ENCODE measurements at places on chromosomes 2 and 18.

GRCh38 chr2:183125659-183126341 lies 1.6 kb downstream of the NUP35 start:
- no peak for DNase-seq

DNA sequence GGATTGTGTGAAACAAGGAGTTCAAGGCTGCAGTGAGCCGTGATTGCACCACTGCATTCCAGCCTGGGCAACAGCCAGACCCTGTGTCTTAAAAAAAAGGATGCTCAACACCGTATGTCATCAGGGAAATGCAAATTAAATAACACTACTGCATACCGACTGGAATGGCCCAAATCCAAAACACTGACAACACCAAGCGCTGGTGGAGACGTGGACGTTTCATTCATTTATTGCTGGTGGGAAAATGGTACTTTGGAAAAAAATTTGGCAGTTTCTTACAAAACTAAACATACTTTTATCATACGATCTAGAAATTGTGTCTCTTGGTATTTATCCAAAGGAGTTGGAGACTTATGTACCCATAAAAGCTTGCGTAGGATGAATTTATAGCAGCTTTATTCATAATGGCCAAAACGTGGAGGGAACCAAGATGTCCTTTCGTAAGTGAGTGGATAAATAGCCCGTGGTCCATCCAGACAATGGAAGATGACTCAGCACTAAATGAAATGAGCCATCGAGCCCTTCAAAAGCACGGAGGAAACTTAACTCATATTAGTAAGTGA lies 24.2 kb downstream of the NEU4 start:
- DNase-seq, result no peak

GRCh38 chr2:133053541-133053940 lies 383.5 kb upstream of the LYPD1 start:
- DNase-seq, result no peak

DNA sequence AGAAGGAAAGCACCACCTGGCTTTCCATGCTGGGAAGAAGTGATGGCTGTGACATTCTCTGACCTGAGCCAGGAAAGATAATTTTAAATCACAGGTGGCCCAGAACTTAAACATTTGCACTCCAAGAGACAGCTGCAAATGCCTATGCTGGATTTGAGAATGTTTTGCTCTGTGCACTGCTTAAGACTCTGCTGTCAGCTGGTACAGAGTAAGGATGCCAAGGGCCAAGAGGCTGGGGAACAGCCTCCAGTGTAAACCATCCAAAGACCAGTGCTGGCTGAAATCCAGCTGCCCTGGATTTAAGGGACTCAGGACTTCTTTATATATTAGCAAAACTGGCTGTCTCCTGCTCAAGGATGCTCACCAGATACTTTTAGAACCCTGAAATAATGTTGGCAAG lies 3.9 kb downstream of the HOXD8 start:
- DNase-seq, result no peak

DNA sequence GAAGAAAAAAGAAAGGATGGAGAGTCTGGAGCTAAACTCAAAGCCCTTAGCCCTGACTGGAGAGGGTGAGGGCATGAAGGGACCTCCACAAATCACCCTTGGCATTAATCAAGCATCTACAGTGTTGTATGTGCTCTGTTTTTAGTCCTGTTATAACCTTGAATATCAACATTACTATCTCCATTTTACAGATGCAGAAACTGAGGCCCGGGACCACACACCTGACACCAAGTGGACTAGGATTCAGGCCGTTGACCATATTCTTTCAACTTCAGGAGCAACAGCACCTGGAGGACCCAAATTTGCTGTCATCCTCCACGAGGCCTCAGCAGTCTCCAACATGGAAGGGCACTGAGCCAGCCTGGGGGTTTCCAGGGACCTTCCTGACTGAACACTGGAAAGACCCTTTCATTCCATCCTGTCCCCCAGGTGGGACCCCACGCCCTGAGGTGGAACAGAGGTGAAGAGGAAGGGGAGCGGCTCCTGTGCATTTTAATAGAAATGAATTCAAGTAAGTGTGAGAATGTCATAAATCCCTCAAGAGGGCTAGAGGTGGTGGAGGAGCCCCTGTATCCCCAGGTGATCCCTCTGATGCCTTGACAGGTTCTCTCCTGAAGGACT lies 41.0 kb downstream of the SERTAD2 start:
- no peak for DNase-seq

GRCh38 chr2:69013142-69013839 lies at the start of gene ANTXR1:
Gene ANTXR1 (plus strand): TSS chr2:69013179. CDS start chr2:69013500, 321 bp downstream.
- no peak for DNase-seq

DNA sequence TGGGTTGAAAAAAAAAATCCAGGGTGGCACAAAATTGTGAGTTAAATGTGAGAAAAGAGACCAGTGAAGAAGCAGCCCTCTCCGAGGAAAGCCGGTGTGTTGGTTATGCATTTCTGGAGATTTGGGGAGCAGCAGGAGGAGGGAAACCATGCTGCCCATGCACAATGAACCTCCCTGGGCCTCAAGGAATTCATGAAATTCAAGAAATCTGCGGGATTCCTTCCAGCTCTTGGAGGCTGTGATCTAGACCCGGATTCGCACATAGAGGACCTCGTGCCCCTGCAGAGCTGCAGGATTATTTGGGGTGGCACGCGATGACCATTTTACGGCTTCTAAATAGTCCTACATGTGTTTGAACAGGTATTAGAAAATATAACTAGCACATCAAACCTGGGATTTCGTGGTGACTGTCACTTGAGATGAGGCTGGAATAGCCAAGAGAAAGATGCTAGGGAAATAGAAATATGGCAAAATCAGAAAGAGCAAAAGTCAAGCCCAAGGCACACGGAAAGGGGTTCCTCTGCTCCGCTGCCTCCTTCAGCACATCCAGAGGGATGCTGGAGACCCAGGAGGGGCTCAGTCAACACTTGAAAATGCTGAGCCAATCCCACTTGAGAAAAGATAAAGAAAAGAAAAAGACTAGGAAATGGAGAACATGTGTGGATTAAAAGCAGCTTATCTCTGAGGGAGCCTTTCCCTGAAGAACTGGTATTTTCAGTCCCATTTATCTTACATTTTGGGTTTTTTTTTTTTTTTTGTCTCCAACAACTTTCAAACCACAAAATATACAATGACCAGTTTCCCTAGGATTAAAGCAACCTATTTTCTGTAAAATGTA lies 22.0 kb downstream of the KCTD1 start:
- no peak for DNase-seq

DNA sequence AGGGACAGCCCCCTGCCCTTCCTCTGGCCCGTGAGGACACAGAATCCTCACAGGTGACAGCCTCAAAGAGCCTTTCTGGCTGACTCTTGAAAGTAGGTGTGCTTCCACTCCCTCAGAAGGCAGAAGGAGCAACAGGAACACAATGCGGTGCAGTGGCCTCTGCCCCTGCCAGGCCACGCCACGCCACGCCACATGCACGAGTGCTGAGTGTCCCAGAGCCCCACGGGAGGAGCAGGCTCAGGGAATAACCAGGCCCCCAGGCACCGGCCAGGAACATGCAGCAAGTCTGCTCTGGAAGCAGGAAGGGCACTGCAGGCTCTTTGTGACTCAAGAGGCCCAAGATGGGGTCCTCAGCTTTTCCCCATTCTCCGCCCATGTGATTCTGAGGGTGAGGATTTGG lies 18.1 kb upstream of the CCDC74B start:
- DNase-seq, result no peak

GRCh38 chr2:109238580-109238979 lies 109.6 kb downstream of the SH3RF3 start:
- no peak for DNase-seq

DNA sequence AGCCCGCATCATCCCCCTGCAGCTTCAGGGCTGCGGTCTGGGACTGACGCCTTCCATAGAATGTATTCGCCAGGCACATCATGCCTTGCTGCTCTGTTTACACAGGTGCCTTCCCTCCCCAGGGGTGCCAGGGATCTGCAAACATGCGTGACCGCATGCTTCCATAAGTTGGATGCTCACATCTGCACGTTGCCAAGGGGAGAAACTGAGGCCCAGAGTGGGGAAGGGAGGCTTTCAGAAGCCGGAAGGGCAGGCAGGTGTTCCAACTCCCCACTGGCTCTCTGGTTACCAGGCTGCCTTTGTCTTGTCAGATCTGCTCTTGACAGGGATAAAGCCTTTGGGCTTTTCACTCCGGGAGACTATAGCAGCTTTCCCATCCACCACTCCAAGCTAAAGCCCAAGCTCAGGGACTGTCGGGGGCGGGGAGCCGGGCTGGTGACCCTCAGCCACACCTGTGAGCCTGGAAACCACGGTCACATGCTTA lies 125.8 kb upstream of the TNP1 start:
- no peak for DNase-seq

GRCh38 chr2:152407204-152407721 lies 72.3 kb downstream of the FMNL2 start:
- no peak for DNase-seq

DNA sequence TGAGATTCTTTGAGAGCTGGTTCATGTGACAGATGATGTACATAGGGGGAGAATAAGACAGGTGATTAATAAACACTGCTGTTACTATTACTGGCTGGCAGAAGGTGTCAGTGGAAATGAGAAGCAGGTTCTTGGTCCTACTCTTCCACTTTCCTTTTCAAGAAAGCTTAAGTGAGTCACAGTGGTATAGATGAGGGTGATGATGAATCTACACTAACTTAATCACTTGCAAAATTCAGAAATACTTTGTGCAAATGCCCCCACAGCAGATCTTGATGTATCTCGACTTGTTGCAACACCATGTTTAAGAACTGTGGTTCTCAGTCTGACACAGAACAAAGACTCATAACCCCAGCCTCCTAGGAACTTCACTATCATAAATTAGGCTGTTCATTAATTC lies 35.9 kb upstream of the MGAT5 start:
- DNase-seq, result no peak

DNA sequence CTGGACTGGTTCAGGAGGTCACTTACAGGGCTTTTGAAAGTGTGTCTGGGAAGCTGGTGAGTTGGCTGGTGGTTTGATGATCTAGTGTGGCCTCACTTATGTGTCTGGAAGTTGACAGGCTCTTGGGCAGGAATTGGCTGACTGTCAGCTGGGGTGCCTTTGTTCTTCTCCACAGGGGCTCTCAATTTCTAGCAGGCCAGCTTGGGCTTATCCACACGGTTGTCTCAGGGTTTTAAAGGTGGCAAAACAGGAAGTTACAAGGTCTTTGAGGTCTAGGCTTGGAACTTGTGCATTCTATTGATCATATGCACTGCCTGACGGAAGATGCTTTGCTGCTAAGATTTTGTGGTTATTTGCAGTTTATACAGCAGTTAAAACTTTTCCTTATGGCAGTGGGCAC lies 52.0 kb upstream of the CELF4 start:
- DNase-seq, result no peak

DNA sequence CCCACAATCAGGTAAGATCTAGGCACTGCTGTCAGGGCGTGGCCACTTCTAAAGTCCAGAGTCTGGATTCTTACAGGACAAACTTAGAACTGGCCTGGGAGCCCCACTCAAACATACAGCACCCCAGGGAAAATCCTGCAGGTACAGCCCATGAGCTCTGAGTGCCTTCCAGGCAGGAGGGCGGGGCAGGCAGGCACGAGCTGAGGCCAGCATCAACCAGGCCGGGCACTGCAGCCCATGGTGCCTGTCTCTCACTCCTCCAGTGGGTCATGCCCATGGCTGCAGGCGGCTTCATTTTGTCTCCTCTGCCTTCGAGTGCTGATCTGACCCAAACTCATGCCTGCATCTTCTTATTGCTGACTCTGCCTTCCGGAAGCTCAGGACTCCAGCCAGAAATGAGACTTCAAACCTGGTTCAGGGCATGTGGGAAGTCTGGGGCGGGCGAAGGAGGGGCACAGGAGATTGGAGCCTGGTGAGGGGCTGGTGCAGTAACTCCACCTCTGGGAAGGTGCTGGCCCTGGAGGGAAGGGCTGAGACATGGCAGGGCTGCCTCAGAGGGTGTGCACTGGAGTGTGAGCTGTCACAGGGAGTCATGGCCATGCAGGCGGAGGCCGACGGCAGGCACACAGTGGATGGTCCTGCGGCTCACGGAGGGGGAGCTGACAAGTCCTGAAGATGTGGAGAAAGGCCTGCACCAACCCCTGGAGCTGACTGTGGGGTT lies 40.5 kb downstream of the HS6ST1 start:
- DNase-seq, result no peak

DNA sequence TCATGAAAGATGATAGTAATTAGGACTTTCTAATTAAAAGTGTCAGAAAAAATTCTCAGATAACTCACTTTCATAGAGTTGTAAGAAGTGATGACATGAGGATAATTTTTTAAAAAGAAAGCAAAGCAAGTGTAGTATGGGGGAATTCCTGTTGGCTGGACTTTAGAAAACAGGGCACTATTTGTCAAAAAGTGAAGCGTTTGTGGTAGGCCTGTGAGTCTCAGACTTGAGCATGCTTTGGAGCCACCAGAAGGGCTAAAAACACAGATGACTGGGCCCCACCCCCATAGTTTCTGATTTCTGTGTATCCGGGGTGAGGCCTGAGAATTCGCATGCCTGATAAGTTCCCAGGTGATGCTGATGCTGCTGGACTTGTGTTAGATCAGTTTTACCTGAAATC lies 222.6 kb upstream of the LRRTM1 start:
- no peak for DNase-seq

DNA sequence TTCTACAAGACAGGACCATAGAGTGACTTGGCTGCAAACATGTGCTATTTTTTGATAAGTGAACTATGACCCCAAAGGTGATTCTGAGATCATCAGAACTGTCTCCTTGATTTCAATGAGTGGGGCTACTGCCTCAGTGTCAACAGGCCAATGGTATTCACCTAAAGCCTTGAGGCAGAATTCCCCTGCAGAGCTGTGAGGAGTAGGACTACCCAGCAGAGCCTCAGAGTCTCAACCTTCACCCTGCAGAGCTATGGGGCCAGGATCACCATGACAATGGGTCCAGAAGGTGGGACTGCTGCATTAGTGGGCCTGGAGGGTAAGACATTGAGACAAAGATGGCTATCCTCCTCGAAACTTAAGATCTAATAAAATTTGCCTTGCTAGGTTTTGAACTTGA lies 1668.2 kb upstream of the SLC39A10 start:
- DNase-seq, result no peak

DNA sequence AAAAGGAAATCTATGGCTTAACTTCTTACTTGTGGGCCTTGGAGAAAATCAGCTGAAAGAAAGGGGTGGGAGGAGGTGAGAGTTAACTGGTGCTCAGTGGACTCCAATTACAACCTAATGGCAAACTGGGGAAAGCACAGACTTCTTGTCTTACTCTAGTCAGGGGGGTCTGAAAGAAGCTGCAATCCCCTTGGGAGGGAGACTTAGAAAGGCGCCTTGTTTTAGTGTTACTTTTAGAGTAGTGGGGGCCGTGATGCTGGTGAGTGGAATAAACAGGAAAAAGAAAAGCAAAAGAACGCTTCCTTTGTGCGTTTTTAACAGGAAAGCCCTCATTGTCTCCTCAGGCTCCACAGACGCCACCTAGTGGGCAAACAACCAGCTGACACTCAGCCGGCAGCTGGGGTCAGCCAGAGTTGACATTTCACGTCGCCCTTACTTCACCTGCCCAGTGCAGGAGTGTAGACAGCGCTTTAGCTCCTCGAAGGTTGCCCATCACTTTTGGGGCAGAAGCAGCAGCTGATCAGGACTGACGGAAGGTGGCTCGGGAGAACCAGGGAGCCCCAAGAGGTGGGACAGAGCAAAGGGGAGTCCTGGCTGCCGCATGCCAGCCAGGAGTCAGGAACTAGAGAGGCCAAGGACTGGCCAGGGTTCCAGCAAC lies 55.9 kb upstream of the GORASP2 start:
- peak; percentile 53 for DNase-seq

Data from T follicular helper cell (primary cell).